ENCODE measurements at places on chromosomes 5 and 9.

DNA sequence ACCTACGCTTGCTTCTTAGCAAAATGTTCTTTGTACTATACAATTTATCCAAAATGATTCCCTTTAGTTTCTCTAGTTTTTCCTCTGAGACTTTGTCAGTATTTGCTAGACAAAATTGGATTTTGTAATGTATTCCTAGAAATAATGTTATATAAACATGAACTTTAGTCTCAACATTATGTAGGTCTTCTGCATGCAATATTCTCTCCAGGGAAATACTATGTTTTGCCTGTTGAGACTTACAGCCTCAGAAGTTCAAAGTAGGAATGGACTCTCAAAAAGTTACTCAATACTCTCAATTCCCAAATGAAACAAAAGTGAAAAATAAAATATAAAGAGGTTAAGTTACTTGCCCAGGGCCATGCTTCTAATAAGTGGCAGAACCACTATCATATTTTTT lies 24.8 kb upstream of the SMC2 start:
- peaks cover 8% of the 10 kb centered on the region for H3K4me1 ChIP-seq
- no peaks in the 10 kb centered on the region for H3K27me3 ChIP-seq
- H3K36me3 ChIP-seq: no peaks in the 10 kb centered on the region
- H3K27ac ChIP-seq: no peak overlapping the region
- DNase-seq: no peak

GRCh38 chr9:37859043-37859442 lies 44.9 kb downstream of the SLC25A51 start:
- DNase-seq: no peak
- no peaks in the 10 kb centered on the region for H3K27me3 ChIP-seq
- H3K4me1 ChIP-seq: no peaks in the 10 kb centered on the region
- H3K36me3 ChIP-seq: peaks cover 58% of the 10 kb centered on the region
- no peak overlapping the region for H3K27ac ChIP-seq

GRCh38 chr5:53355316-53355715 lies 125.1 kb upstream of the FST start:
- no peak overlapping the region for H3K27ac ChIP-seq
- H3K4me1 ChIP-seq: no peaks in the 10 kb centered on the region
- H3K27me3 ChIP-seq: no peaks in the 10 kb centered on the region

DNA sequence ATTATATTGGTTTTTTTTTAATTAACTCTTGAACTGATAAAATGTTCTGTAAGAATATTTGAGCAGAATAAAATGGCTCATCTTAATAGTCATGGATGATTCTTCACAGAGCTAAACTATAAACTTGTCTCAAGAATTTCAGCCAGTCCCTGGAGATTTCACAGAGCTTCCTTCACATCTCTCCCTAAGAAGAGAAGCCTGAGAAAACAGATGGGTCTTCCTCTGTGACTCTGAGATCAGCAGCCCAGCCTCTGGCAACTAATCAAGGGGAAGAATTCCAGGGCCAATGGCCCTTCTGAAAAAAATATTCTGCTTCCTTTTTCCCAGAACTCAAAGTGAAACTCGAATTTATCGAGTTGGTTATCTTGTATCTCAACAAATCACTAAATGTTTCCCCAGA lies 122.2 kb upstream of the ITGA1 start:
- H3K27ac ChIP-seq: peak overlapping the region; percentile 58
- H3K36me3 ChIP-seq: no peaks in the 10 kb centered on the region
- no peaks in the 10 kb centered on the region for H3K27me3 ChIP-seq
- H3K4me3 ChIP-seq: no peak overlapping the region
- peaks cover 6% of the 10 kb centered on the region for H3K4me1 ChIP-seq
- no peak for DNase-seq

GRCh38 chr9:19378164-19378563 lies 1.9 kb downstream of the RPS6 start:
- peak overlapping the region; percentile 2 for H3K27ac ChIP-seq
- H3K36me3 ChIP-seq: peaks cover 46% of the 10 kb centered on the region
- no peaks in the 10 kb centered on the region for H3K27me3 ChIP-seq
- H3K4me1 ChIP-seq: peaks cover 22% of the 10 kb centered on the region
- DNase-seq: no peak
- H3K4me3 ChIP-seq: no peak overlapping the region

GRCh38 chr9:114290561-114290986 lies 32.3 kb upstream of the ORM1 start:
- no peak overlapping the region for H3K4me3 ChIP-seq
- H3K36me3 ChIP-seq: no peaks in the 10 kb centered on the region
- no peaks in the 10 kb centered on the region for H3K27me3 ChIP-seq
- no peak for DNase-seq

DNA sequence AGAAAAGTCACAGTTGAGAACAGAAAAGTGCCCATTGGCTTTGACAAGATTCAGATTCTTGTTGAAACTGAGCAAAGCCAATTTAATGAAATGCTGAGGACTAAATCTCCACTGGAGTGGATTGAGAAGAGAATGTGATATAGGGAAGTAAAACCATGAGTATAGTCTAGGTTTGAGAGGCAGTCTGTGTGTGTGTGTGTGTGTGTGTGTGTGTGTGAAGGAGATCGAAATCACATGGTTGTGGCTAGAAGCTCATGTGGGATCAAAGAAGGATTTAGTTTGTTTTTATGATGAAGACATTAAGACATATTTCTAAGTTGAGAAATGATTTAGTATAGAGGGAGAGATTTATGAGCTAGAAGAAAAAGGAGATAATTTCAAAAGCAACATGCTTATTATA lies 275.7 kb upstream of the DAB2 start:
- no peaks in the 10 kb centered on the region for H3K36me3 ChIP-seq
- H3K27me3 ChIP-seq: no peaks in the 10 kb centered on the region
- no peaks in the 10 kb centered on the region for H3K4me1 ChIP-seq
- H3K4me3 ChIP-seq: no peak overlapping the region
- H3K27ac ChIP-seq: no peak overlapping the region

- no peak overlapping the region for H3K4me3 ChIP-seq
- no peak for DNase-seq
- H3K27me3 ChIP-seq: no peaks in the 10 kb centered on the region
- no peak overlapping the region for H3K27ac ChIP-seq
- H3K4me1 ChIP-seq: no peaks in the 10 kb centered on the region
Measured at GRCh38 chr5:149018909-149019443, 43.9 kb downstream of the SH3TC2 start.

GRCh38 chr5:77426670-77427069 lies 65.4 kb downstream of the WDR41 start:
- H3K27me3 ChIP-seq: no peaks in the 10 kb centered on the region
- H3K4me1 ChIP-seq: no peaks in the 10 kb centered on the region
- H3K27ac ChIP-seq: no peak overlapping the region
- no peaks in the 10 kb centered on the region for H3K36me3 ChIP-seq
- no peak for DNase-seq
- H3K4me3 ChIP-seq: no peak overlapping the region
